ENCODE measurements at places on chromosomes 13 and 19.
A peak's percentile ranks its signal among the peaks of the same experiment; 100 is the strongest.

DNA sequence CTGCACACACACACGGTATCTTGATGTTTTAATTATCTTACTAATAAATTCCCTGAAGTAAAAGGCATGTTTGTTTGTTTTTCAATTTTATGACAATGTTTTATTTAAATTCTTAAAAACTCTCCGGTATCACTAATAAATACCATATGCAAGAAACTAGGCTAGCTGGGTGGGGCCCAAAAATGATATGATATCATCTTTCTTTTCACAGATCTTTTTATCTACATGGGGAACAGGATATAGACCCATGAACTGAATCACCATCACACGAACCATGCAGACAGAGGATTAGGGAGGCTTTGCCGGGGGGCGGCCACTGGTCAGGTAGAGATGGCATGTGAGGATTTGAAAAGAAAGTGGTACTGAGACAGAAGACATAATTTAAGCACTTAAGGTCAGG is 266.4 kb downstream of the ENOX1 start:
- no peak for DNase-seq

DNA sequence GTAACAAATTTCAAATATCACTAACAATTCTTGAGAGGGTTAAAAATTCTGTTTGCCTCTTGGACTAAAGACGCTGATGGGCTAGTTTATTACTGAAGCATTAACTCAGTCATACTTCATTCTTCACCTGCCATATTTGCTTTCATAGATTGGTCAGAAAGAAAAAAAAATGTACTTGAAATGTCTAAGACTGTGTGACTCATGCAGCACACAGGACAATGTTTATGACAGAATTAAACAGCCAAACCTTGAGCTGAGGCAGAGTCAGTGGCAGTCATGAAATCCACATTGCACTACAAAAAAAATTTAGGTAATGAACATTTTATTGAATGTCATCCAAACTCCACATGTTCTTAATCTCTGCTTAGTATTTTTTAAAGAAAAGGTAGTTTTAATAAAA is 135.6 kb downstream of the PRR20E start:
- no peak for DNase-seq

DNA sequence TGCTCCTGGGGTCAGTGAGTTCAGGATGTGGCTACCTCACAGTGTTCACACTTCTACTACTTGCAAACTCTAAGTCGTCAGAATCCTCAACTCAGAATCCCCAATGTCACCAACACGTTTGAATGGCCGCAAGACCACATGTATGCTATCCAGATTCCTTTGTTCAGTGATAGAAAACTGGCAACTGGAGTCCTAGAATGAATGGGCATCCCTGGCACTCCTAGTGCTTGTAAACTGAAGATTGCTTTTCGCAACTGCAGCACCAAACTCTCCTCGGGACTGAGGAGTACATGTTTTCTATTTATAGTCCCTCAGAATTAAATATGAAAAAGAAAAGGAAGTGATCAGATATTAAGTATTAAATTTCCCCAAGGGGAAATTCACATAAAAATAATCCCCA is 4.9 kb downstream of the SMAD9 start:
- no peak for DNase-seq

GRCh38 chr13:77239312-77239711 is 87.6 kb downstream of the MYCBP2 start:
- no peak for DNase-seq

- peak; percentile 56 for DNase-seq
Measured at GRCh38 chr19:10760273-10760944, 42.5 kb downstream of the DNM2 start.

DNA sequence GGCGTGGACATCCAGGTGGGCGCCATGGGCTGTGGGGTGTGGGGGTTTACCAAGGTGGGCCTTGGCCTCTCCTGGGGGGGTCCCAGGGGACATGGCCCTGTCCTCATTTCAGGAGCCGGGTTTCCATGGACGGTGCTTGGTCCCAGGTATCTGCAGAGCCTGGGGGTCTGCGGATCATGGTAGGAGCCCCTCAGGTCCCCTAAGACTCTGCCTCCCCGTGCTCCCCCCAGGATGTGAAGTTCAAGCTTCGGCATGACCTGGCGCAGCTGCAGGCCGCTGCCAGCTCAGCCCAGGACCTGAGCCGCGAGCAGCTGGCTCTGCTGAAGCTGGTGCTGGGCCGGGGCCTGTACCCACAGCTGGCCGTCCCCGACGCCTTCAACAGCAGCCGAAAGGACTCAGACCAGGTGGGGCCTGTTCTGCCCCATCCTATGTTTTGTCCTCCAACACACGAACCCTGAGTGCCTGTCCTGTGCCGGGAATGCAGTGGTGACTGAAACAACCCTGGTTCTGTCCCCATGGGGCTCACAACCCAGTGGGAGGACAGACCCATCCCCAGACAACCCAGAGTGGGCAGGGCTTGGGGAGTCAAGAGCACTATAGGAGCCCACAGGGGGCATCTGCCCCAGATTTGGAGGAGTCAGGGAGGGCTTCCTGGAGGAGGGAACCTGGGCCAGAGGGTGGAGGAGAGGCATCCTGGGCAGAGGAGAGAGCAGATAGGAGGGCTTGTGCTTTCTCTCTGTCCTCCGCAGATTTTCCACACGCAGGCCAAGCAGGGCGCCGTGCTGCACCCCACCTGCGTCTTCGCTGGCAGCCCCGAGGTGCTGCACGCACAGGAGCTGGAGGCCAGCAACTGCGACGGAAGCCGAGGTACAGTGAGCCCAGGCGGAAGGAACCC is 26.8 kb downstream of the DHX34 start:
- no peak for DNase-seq

DNA sequence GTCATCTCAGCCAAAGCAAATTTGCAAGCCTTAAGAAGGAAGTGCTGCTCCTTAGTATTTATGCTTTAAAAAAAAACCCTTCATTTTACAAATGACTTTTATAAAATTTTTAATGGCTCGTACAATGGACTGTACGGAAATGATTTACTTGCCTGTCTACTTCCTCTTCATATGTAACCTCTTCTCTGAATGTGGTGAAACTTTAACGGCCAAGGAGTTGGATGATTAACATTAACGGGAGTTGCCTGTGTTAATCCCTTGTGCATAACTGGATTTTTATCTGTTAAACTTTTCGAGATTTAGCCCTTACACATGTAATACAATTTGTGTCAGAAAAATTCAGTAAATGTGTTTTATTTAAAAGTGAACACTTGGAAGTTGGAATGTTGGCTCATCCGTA is 429.4 kb downstream of the TBC1D4 start:
- no peak for DNase-seq

- no peak for DNase-seq
Measured at GRCh38 chr19:33293255-33294057, 8.9 kb downstream of the CEBPA start.

DNA sequence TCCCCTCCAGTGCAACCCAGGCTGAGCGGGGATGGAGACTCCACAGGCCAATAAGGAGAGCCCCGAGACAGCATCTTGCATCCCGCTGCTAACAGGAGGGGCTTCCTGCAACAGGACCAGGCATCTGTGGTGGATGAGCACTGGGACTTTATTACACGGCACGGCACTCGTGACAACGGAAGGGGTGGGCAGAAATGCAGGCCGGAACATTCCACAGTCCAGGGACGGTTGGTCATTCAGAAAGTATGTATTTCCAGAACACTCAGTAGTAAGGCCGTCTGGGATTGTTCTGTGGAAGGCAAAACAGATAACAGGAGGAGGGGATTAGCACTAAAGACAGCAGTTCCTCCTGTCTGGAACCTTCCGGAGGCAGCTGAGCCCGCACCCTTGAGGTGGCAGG is 3.3 kb upstream of the TM6SF2 start:
- DNase-seq, result no peak

DNA sequence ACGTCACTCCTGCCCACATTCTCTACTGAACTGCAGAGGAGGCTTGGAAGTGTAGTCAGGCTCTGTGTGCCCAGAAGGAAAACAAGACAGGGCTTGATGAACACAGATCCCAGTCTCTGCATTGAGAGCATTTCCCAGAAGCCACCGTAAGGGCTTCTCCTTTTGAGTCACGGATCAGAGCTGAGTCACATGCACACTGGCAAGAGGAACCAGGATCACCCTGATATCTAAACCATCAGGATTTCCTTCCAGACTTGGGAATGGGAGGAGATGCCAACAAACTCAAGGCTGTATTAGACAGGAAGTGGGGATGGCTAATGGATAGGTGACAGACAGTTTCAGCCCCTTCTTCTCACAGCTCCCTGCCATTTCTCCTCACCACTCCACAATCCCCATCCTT is 17.7 kb upstream of the FBXO17 start:
- no peak for DNase-seq
